ENCODE measurements at places on chromosomes 2 and 18. TPM values are rescaled to one million over a fixed set of nuclear protein-coding genes. Genes with fewer than 3 reads are reported as not detected.

- no peak for DNase-seq
Observed at GRCh38 chr2:2007551-2008501, 263.5 kb upstream of the PXDN start.

- DNase-seq, result no peak
Observed at GRCh38 chr2:179952658-179953057, 54.4 kb downstream of the CWC22 start.

Gene RAD51AP2
- 22.7 TPM for total RNA-seq

DNA sequence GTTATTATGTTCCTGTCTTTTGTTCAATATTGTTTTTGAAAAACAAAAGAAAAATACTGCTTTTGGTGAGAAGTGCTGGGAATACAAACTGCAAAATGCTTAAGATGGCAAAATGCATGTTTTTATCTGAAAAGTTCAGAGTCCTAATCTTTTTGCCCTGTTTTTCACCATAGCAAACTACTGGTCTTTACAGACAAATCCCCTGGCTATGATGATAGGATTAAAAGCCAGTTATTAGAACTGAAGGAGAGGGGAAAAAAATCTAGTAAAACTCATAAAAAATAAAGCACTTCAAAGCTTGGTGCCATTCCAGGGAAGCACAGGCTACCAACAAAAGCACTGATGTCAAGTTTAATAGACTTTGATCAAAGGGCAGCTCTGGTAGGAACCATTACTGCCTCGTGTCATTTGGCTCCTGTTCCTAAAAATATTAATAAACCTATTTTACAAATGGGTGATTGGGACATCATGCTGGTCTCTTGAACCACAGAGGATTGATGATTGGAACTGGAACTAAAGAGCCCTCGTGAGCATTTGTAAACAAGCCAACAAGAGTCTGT is 194.7 kb downstream of the RAB3GAP1 start:
- DNase-seq, result no peak

GRCh38 chr18:4453874-4454536 is 1.1 kb downstream of the DLGAP1 start:
- DNase-seq, result peak; percentile 43

DNA sequence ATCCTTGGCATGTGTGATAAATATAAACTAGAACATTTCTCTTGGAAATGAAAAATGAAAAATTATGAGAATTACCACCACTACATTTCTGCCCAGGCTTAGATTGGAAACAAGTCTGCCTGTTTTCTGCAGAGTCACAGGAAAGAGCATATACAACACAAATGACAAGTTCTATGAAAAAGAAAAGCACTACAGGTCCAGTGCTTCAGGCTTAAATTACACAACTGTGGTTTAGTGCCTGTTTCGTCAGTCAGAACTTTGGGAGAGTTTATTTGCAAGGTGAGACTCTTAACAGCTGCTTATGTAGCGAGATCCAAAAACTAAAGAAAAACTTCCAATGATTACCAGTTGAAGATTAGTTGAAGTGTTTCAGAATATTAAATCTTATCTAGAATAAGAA is 68.9 kb downstream of the RTN4 start:
- no peak for DNase-seq

All from testis (tissue), 5 donors.